ENCODE measurements at places on chromosomes 3 and 15.

DNA sequence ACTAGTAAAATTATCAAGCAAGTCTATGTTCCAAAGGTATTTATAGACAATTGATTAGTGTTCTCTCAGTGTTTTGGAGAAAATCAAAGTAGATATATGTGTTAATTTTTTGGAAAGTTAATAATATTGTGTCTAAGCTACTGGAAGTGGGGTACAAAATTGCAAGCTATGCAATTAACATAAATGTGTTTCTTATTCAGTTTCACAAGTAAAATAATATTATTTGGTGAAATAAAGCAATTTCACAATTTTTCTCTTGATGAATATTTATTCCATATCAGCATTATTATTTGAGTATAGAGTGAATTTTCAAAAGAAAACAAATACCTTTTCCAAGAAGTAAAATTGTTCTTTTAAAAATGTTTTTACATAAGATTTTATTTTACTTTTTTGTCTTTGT lies 1047.7 kb downstream of the TBL1XR1 start:
- DNase-seq, result no peak

GRCh38 chr3:54086652-54087405 lies 35.5 kb upstream of the CACNA2D3 start:
- no peak for DNase-seq

DNA sequence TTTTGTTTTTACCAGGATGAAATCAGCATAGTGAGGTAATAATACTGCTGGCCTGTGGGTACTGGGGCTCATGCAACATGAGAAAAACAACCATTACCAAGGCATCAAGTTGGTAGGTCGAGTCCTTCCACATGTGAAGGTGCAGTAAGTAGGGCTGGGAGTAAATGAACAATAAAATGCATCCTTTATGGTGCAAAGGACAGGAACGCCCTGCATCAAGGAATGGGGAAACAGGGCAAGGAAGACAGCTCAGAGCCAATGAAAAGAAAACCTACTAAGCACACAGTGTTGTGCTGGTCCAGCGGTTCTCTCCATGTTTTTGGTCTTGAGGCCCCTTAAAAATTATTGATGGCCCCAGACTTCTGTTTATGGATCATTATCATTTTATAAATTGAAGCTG lies 168.5 kb upstream of the TPM1 start:
- DNase-seq, result no peak

DNA sequence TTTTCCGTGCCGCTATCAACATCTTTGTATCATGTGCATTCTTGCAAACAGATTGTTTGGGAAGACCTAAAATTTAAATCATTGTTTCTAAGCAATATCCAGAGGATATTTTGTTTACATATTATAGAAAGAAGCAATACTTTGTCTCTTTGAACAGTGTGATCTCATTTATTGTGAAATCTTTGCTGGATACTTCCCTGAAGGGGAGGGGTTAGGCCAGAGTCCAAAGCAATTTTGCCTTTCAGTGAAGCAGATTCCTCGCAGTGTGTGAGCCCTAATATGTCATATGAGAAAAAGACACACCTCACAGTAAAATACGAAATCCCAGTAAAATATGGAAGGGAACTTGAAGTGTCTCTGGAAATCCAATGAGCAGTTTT lies 158.7 kb upstream of the SLCO3A1 start:
- no peak for DNase-seq

DNA sequence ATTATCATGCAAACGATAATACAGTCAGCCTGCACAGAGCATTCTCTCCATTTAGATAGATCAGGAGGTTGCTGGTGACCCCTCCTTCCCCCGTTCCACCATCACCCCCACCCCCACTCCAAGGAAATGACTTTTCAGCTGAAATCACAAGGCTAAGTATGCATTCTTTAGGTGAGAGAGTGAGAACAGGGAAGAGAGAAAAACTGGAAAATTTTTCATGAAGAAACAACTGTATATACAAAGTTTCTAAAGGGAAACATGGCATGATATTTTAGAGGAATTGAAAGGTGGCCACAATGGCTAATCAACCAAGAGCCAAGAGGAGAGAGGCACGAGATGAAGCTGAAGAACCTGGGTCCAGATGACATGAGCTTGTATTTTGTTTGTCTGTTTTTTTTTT lies 22.2 kb downstream of the BCL2A1 start:
- DNase-seq, result no peak

DNA sequence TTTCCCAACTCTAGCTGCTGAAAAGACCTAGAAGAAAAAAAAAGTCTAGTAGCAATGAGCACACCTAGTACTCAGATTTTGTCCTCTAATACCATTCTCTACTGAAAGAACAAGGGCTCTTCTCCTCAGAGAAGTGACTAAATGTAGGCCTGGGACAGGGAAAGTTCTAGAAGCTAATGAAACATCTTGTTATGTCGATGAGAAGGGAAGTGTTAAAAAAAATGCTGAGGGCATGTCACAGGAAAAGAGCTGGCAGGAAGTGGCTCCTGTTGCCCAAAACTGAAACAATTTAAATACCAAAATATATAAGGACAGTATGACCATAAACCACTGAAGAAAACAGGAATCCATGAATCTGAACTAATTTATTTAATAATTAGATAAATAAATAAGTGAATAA lies 581.4 kb upstream of the TBL1XR1 start:
- no peak for DNase-seq

DNA sequence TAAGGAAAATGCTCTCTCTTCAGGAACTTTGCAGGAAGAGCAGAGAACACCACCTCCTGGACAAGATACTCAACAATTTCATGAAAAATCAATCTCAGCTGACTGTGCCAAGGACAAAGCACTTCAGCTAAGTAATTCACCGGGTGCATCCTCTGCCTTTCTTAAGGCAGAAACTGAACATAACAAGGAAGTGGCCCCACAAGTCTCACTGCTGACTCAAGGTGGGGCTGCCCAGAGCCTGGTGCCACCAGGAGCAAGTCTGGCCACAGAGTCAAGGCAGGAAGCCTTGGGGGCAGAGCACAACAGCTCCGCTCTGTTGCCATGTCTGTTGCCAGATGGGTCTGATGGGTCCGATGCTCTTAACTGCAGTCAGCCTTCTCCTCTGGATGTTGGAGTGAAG lies 200.5 kb downstream of the AKAP13 start:
- peak; percentile 37 for DNase-seq

- DNase-seq, result no peak
These were observed 1.4 kb downstream of the PFN2 start for GRCh38 chr3:149969110-149969939.

DNA sequence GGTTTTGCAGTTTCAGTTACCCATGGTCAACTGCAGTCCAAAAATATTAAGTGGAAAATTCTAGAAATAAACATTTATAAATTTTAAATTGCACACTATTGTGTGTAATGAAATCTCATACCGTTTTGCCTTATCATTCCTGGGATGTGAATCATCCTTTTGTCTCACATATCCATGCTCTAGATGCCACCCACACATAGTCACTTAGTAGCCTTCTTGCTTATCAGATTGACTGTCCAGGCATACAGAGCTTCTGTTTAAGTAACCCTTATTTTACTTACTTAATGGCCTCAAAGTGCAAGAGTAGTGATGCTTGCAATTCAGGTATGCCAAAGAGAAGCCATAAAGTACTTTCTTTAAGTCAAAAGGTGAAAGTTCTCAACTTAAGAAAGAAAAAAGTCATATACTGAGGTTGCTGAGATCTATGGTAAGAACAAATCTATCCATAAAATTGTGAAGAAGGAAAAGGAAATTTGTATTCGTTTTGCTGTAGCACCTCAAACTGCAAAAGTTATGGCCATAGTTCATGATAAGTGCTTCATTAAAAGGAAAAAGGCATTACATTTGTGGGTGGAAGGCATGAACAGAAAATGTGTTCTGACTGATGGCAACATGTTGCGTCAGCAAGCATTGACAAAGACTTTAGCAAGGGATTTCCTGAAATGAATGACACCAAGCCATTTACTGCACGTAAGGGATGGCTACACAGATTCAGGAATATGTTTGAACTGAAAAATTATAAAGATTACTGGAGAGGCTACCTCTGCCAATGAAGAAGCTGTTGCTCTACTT lies 43.8 kb downstream of the SPATA16 start:
- DNase-seq, result no peak

GRCh38 chr3:12452361-12453330 lies 31.6 kb upstream of the TSEN2 start:
- no peak for DNase-seq

- DNase-seq, result no peak
These were observed 216.0 kb downstream of the TLE3 start for GRCh38 chr15:69881766-69882165.

DNA sequence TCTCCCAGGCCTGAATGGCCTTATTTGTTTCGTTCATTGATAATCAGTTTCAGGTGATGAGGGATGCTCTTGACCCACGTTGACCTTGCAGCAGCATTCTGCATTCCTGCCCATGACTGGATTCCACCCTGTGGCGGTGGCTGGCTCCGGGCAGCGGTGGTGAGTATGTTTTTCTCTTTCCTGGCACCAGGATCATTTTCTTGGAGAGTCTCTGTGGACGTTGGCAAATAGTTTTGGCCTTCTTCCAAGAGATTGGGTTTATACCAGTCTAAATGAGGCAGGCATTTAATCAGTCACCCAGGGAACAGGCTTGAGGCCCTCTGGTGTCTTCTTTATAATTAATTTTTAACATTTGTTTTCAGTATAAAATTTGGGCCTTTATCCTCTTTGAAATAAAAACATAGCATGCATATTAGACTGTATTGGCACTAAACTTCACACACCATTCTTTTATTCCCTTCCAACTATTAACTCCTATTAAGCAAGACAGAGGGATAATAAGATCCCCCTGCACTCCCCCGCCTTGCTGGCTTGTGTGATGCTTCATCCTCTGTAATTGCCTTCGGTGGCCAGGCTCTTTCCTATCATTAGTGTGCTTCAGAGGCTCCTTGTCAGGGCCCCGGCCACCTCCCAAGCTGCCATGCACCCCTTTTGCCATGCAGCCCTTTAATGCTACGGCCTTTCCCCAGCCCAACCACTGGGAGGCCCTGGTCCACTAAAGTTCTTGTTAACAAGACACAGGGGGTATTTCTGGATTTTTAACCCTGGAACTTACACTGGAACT lies 176.2 kb upstream of the TOPAZ1 start:
- no peak for DNase-seq

DNA sequence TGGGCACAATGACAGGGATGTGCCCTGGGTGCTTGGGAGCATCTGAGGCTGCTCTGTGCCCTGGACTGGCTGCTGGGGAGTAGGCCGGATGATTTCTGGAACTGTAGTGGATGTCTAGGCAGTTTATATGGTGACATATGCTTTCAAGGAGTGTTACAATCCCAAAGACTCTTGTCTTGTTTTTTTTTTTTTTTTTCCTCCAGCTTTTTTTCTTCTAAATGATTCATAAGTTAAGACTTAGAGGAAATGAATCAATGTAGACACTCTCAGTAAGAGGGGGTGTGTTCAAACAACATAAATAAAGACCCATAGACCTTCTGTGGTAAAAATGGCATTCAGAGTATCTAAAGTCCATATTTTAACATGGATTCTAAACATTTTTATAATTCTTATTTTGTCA lies 706.1 kb upstream of the GOLIM4 start:
- no peak for DNase-seq

DNA sequence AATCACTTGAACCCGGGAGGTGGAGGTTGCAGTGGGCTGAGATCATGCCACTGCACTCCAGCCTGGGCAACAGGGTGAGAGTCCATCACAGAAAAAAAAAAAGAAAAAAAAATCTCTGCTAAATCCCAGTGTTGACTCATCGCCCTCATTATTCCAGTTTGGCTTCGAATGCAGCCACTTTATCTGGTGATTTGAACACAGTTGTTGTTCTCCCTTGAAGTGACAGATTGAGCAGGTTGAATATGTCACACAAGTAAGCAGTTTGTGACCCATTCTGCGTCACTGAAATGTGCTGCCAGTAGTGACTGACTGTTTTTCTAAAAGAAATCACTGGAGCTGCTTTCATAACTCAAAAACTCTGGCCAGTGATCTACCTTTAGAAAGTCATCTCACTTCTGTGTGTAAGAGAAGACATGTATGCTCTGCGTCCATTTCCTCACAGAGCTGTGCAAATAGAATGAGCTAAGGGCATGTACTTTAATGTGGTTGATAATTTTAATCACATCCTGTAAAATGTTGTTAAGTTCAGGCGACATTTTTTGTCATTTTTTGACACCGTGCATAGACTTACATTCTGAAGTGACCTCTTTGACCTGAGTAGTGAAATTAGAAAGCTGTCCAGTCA lies 12.5 kb downstream of the DOCK3 start:
- DNase-seq, result no peak

DNA sequence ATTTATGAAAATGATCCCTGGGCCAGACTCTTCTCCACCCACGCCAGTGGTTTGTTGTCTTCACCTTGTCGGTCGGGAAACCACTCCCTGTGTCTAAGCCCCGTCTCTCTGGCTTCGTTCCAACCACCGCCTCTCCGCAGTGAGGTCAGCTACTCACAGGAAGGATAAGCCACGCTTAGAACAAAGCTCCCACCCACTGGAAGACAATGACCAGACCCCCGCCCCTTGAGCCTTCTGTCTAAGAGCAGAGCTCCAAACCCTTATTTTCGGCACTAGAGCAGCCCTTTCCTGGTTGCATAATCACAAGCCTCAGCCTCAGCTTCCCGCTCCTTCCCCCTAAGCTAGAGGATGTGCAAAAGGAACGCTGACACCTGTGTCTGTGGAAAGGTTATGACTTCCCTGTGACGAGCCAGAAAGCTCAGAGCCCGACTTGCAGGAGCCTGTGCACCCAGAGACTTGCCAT lies 114.9 kb upstream of the MEF2A start:
- peak; percentile 59 for DNase-seq

DNA sequence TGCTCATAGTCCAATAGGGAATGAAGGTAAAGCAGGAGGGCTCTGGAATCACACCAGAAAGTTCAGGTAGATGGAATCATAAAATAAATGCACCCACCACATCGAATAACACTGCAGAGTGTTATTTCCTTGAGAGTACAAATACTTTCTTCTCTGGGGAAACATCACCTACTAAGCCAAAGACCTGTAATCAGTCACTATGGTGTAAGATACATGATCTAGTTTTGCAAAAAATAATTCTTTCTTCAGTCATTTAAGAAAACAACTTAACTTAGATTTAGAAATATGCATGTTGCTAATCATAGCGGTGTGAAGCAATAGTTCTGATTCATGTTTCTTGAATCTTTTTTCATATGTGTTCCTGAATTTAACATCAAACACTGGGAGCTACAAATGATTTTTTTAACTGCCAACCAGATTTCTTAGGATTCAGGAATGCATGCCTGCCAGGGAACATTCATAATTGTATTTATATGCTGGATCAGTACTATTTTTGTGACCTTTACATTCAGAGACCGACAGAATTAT lies 40.2 kb upstream of the MEIS2 start:
- no peak for DNase-seq

DNA sequence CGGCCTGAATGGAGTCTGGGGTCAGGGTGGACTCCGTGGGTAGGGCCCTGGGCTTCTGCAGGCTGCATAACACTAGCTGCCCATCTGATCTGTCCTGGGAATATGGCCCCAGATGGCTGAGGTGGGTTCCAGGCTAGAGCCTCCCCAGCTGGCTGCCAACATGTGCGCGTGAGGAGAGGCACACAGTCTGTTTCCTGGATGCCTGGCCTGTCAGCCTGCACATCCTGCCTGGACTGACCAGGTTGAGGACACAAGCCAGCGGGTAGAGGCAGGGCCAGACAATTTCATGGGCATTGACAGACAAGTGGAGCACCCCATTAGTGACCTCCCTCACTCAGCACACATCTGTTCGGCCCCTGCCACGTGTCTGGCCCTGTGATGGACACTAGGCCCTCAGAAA lies 29.8 kb upstream of the RPL29 start:
- no peak for DNase-seq
